Psoas muscle (tissue), 8 donors: ENCODE measurements at places on chromosomes 3 and 15.

- no peak for DNase-seq
These were observed 8.6 kb upstream of the SIAH2 start for GRCh38 chr3:150771600-150771999.

- DNase-seq = no peak
These were observed 10.7 kb downstream of the ARID3B start for GRCh38 chr15:74551714-74552113.

DNA sequence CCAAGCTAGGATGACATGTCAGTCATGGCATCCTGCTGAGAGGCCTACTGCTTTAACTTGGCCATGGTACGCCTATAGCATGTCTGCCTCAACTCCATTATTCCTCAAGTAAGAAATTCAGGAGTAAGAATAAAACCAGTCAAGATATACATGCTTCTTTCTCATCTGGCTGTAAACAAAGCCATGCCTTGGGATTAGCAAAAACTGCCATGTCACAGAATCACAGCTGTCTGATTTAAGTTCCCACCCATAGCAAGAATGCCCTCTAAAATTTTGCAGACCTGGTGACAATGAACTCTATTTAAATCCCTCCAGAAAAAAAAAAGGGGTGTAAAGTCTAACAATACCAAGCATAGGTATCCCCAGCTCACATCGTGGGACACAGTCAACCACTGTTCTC is 55.6 kb upstream of the ACAN start:
- DNase-seq = no peak

DNA sequence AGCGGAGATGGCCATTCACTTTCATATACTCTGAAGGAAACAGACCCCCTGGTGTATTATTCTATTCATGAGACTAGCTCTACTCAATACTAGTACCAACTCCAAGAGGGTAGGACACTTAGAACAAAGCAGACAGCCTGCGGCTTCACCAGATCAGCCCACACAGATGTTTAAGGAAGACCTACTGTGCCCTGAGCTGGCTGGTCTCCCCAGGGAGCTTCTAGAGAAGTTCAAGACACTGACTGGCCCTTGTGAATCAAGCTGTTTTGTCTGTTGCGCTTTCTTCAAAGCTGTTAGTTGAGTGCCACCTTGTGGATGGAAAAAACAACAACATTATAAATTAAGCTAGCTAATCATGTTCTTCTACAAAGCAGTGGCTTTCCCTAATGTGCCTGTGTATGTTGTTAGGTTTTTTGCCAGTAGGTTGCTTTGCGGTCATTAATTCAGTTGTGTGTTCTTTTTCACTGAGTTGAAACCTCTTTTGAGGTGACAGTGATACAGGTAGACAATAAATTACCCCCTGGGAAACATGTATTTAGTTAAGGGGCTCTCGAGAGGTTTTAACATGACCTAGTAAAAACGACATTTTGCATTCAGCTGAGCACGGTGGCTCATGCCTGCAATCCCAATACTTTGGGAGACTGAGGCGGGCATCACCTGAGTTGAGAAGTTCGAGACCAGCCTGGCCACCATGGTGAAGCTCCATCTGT is 64.2 kb upstream of the MYZAP start:
- DNase-seq = no peak

DNA sequence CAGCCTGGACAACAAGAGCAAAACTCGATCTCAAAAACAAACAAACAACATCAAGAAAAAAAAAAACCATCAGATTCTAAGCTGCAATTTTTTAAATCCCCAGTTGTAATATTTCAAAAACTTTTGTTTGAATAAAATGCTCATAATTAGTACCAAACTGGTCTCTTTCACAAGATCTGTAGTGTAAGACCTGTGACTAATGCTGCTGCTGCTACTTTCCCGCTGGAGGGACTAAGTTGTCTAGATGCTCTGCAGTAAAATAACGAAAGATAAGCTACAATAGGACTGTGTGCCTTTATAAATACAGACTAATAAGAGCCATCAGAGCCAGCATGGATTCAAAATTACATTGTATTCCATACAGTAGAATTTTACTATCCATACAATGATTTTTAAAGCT is 45.4 kb downstream of the TM4SF4 start:
- no peak for DNase-seq

GRCh38 chr15:93219859-93220420 is 130.9 kb upstream of the RGMA start:
- DNase-seq = no peak

DNA sequence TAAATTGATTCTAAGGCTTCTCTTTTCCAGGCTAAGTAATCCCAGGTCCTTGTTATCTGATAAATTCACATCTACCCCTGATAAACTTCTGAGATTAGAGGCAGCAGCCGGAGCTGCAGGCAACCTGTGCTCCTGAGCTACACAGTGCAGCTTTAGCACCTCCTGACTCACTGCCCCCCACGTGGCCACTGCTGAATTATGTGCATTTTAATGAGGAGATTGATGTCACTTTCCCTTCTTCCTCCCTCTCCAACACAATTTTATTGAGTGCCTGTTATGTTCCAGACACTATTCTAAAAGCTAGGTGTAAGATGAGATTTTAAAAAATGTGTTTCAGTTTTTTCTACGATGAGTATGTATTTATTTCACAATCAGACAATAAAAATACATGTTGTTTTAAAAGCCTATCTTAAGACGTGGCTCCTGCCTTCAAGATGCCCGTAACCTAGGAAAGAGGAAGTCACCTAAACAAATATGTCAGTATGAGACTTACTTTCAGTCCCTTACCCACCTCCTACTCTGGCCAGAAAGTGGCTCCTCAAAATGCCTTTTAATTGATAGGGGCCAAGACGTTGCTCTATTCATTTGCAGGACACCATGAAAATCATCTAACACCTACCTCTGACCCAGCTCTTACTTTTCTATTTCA is 161.5 kb upstream of the PFN2 start:
- DNase-seq = no peak

- DNase-seq = no peak
These were observed 8.6 kb upstream of the TEX9 start for GRCh38 chr15:56356616-56357015.

DNA sequence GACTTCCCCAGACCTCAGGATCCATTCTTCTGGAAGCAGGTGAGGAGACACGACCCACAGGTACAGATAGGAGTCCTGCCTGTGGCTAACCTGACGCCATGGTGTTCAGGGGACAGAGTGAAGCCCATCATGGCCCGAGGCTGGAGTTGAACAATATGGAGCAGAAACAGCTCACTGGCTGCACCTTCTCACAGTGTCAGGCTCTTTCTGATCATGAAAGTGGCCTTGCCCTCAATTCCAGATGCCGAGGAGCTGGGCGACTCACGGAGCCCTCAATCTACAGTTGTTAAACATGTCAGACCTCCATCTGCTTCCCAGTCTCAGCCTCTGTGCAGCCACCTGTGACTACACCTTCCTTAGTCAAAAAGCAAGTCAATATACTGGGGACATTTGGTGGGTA is 110.8 kb upstream of the SMAD3 start:
- no peak for DNase-seq

DNA sequence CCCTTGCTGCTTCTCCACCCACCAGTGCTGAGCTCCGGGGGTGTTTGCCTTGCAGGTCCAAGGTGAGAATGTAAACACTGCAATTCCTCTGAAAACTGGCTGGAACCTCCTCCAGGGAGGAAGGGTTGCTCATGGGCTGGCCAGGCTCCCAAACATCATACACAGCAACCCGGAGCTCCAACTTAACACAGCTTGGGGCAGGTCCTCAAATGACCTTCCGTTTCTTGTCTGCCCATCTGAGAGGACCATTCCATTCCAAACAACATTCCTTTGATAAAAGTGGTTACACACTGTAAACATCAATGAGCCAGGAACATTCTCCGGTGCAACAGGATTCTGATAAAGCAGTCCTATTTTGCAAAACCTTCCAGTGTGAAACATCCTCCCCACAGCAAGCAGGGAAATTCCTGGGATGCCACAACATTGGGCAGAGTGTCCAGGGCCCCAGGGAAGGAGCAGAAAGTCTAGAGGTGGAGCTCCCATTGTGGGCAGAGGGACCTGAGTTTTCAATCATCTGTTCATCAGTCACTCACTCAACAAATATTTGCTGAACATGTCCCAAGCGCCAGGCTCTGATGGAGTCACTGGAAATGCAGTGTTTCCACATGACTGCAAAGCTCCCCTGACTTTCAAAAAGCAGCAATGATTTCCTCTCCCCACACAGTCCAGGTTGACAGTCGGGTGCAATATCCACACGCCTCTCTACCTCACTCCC is 7.3 kb upstream of the HEG1 start:
- no peak for DNase-seq

- no peak for DNase-seq
These were observed 48.4 kb downstream of the CHAC1 start for GRCh38 chr15:41001524-41002214.

DNA sequence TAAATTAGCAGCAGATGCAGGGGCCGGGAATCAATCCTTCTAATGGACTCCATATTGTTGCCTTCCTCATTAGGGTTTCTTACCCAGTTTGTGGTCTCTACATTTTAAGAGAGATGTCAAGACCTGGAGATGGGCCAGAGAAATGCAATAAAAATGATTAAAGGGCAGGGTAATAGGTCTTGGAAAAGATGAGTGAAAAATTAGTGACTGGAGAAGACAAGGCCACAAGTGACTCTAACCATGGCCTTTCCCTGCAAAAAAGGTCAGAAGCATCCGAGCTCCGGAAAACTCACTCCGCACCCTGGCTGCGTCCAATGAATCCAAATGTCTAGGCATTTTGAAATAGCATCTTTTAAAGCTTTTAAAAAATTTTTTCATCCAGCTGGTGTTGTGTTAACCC is 152.8 kb downstream of the ARRDC4 start:
- DNase-seq = no peak

- no peak for DNase-seq
These were observed 202.5 kb upstream of the TLE3 start for GRCh38 chr15:70299931-70300869.

GRCh38 chr15:94077938-94078337 is 153.4 kb upstream of the MCTP2 start:
- DNase-seq = no peak

- DNase-seq = no peak
These were observed 40.0 kb downstream of the ASB7 start for GRCh38 chr15:100642213-100642949.

DNA sequence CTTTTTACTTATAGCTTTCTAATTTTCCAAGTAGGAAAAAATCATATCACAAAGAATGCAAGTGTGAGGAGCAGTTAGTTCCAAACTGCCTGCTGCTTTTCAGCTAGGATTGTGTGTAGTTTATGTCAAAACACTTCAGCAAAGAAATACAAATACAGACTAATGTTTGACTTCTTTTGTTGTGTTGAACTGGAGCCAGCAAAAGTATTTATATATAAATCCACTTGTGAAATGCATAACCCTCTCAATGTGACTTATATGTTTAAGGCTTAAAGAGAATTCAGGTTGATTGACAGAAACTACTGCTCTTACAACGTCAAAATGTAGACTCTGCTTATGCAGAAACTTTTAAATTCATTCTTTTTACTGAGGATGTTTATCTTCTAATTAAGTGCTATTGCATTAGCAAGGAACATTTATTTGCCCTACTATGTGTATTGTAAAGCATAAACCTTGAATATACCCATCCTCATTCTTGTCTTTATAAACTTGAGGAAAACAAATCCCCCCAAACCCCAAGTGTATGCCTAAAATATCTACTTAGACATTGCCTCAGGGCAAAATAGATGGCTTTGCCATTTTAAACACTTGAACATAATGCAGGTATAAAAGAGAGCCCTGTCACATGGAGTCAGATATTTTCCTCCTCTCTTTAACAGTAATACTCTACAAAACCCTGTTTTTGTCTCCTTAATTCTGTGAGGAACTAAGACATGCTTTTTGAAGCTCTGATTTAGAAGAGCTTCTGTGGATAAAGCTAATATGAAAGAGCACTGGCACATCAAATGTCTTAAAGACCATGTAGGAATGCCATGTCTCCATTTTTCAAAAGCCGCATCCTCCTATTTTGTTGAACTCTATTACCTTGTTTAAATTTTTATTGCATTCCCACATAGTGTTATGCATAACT is 302.8 kb upstream of the TBC1D5 start:
- no peak for DNase-seq

DNA sequence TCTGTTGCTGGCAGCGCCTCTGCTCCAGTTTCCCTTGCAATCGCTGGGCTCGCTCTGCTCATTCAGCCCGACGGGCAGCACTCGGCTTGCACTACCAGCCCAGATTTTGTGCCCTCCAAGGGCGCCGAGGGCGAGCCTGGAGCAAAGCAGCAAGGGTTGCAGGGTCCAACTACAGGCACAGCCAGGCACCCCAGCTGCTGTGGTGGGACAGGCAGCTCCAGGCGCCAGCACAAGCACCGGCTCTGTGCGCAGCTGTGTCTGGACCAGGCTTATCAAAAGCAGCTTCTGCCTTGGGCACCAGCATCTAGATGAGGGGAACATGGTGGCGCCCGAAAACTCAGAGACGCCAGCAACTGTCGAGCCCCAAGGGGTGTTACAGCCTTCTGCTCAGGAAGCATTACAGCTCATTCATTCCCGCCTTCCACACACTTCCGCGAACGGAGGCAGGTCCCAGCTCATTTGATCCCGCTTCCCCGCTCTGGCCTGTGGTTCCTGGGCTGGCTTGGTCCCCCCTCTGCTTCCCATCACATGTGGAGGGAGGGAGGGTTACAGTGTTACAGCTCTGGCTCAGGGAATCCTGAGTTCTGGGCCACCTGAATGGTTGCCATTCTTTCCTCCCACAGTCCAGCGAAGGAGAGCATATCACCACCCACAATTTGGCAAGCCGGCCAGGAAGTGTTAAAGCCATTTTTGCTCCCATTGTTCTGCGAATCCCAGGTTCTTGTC is 409.9 kb upstream of the ALCAM start:
- DNase-seq = no peak

DNA sequence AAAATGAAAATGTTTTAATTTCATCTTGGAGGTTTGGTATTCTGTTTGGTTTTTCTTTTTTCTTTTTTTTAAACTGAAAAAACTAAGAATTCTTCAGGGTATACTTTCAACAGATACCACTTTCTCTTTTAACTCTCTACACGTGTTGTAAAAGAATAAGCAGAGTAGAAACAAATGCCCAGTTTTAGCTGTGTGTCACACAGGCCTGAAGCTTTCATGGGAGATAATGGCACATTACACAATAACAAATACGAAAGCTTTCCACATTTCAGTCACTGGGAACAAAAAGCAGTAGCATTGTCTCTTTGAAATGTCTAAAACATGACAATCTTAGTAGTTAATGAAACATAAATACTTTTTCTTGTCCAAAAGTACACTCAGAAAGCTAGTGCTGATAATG is 818.5 kb downstream of the TBL1XR1 start:
- no peak for DNase-seq

GRCh38 chr3:187989575-187990153 is 164.3 kb upstream of the LPP start:
- DNase-seq = no peak

- DNase-seq = no peak
These were observed 3.3 kb downstream of the DPPA2 start for GRCh38 chr3:109313061-109313460.

GRCh38 chr3:94433811-94434210 is 370.9 kb downstream of the NSUN3 start:
- DNase-seq = no peak
